ENCODE measurements at places on chromosomes 7 and 10.

GRCh38 chr10:87966459-87966858 lies 103.0 kb downstream of the PTEN start:
- DNase-seq = no peak

- peak; percentile 67 for DNase-seq
These were observed 2.0 kb upstream of the KIF11 start for GRCh38 chr10:92590623-92591549.

DNA sequence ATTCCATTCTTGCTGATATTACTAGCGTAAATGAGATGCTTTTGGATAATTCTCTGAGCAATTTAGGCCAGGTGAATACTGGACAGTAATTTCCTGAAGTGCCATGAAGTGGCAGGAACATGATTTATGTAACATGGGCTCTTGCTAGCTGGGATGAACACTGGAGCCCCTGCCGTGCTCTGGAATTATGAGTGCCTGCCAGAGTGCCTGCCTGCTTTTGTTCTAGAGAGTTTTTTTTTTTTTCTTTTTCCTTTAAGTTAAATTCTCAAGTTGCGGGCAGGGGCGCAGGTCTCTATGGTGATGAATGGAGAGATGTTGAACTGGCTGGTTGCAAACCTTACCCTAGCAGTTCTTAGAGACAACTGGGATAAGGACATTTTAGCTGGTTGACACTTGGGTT lies 165.9 kb downstream of the AUTS2 start:
- DNase-seq = no peak

GRCh38 chr10:8044331-8044907 lies 10.1 kb upstream of the GATA3 start:
- DNase-seq = no peak

DNA sequence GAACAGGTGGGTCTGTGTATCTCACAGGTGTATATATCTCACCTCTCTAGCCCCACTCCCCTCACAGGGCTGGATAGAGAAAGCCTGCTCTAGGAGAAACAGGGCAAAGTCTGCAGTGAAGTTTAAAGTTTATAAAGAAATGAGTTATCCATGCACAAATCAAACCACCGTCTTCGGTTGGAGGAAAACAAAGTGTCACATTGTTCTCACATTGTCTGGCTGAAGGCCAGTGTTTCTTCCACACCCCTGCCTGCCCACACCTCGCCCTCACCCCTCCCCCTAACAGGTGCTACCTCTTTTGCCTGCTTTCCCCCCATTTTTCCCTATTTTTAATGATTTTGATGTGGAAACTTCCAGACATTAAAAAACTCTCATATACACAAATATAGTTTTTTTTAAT lies 25.8 kb downstream of the AQP1 start:
- DNase-seq = no peak

DNA sequence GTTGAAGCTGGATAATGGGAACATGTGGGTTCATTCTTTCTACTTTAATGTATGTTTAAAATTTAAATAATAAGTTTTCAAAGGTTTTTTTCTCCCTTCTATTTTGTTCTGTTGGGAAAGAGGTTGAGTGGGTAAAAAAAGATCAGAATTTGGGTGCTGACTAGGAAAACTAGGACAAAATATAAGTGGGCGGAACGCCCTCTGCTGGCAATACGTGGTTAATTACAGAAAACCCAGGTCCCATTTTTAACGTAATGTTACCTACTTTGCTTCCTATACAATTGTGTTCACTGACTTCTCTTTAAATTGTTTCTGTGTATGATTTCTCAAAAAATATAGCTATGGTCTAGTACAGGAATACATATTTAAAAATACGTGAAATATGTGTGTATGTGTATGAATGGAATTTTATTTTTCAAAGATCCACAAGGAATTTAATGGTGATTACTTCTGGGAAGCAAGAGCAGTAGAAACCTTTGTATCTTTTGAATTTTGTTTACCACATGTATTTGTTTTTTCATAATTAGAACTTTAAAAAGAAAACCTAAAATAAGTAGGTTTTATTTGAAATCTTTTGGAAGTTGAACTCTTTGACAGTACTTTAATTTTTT lies 8.7 kb downstream of the ECD start:
- no peak for DNase-seq

GRCh38 chr10:8183241-8183704 lies 128.8 kb downstream of the GATA3 start:
- DNase-seq = no peak

- DNase-seq = no peak
These were observed 18.4 kb upstream of the PDGFA start for GRCh38 chr7:537911-538634.

DNA sequence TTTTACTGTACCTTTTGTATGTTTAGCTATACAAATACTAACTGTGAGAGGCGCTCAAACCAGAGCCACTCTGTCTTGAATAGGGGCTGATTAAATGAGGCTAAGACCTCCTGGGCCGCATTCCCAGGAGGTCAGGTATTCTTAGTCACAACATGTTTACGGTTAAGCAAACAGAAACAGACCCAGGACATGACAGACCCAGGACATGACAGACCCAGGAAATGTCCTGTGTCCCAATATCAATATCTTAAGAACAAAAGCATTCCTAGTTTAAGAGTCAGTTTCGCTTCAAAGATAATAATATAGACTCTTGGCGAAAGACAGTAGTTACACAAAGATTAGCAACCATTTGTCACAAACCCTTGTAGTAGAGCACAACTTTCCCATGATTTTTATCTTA lies 304.5 kb downstream of the CCSER2 start:
- DNase-seq = no peak

- DNase-seq = no peak
These were observed 54.5 kb downstream of the CUL1 start for GRCh38 chr7:148753224-148753623.
